ENCODE measurements at places on chromosomes 12 and 14. TPM values are rescaled to one million over a fixed set of nuclear protein-coding genes. Genes with fewer than 3 reads are reported as not detected.

NELL2 gene
- total RNA-seq = not detected

IL26 gene
- total RNA-seq = not detected

ATL1 gene
- total RNA-seq = 7.3 TPM

MDM1 gene
- total RNA-seq = 10.7 TPM

BCL11B gene
- total RNA-seq = under 0.01 TPM
